ENCODE measurements at places on chromosomes 11 and 22.

DNA sequence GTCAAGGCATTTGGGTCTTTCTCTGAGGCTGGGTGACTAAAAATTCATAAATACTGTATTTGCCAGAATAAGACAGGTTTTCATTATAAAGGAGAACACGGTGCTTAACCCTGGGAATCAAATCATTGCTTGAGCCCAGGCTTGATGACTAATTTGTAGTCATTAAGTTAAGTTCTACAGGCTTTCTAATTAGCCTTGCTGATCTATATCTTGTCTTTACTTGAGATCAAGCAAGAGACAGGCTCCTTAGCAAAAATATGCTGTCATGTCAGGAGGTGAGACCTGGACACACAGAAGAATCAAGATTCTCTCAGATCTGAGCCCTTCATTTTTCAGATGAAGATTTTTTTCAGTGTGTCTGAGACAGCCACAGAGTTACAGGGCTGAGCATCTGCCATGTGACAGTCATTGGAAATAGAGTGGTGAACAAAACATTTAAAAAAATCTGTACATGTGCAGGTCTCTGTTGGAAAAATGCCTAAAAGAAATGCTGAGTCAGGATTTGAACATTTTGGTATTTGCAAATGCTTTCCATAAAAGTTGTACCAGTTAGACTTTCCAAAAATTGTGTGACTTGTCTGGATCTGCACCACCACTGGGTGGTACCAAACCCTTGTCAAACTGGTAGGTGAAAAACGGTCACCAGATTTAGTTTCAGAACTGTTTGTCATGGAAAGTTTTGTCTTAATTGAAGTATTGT is 14.6 kb downstream of the ACAT1 start:
- peak; percentile 33 for DNase-seq

- no peak for DNase-seq
These were observed 76.0 kb downstream of the MRTFA start for GRCh38 chr22:40560551-40560950.

DNA sequence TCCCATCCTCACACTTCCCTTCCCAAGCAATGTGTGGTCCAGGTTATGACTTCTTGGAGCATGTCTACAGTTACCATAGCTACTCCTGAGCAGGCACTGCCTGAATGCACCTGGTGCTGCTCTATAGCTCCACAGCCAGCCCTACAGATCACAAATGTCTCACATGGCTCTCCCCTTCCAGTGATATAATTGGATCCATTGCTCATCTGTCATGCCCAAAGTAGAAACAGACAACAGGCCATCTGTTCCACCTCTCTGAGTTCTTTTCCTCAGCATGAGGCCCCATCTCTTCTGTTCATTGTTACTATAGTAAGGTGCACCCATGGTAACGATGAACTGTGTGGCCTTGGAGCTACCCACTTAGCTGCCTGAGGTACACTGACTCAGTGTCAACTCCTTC is 320.3 kb upstream of the ZC3H12C start:
- DNase-seq, result no peak

- DNase-seq, result no peak
These were observed 25.9 kb upstream of the KCNJ11 start for GRCh38 chr11:17414317-17414737.

- no peak for DNase-seq
These were observed 3.8 kb upstream of the NPAS4 start for GRCh38 chr11:66417000-66417399.

- DNase-seq, result no peak
These were observed 6.3 kb upstream of the SEZ6L start for GRCh38 chr22:26162926-26163325.

- DNase-seq, result no peak
These were observed 66.4 kb upstream of the OLFML1 start for GRCh38 chr11:7418906-7419305.

DNA sequence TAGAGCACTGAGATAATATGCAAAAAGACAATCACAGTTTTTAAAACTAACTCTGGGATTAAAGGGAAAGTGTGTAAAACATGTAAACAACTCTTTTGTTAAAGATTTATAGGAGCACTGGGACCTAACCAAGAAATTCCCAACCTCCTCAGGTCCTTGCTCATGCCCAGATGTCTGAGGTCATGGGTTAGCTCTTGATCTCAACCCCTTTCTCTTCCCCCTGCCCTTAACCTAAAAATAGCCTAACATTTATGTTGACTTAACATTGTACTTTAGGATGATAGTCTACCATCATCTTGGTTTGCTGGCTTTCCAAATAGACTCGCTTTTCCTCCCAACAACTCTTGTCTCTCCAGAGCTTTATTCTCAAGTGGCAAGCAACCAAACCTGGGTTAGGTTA is 258.2 kb upstream of the FAT3 start:
- no peak for DNase-seq

DNA sequence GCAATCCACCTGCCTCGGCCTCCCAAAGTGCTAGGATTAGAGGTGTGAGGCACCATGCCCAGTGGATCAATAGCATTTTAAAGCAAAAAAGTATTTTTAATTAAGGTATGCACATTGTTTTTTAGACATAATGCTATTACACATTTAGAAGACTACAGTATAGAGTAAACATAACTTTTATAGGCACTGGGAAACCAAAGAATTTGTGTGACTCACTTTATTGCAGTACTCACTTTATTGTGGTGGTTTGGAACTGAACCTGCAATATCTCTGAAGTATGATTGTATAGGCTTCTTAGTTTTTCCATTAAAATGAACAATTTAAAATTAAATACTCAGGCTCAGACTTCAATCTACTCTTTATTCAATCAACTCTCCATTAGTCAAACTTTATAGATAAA is 17.5 kb upstream of the CD3E start:
- DNase-seq, result peak; percentile 93

- DNase-seq, result no peak
These were observed 63.8 kb downstream of the BTG4 start for GRCh38 chr11:111448414-111448813.

GRCh38 chr22:37982938-37983859 is 1.2 kb downstream of the SOX10 start:
- DNase-seq, result no peak

DNA sequence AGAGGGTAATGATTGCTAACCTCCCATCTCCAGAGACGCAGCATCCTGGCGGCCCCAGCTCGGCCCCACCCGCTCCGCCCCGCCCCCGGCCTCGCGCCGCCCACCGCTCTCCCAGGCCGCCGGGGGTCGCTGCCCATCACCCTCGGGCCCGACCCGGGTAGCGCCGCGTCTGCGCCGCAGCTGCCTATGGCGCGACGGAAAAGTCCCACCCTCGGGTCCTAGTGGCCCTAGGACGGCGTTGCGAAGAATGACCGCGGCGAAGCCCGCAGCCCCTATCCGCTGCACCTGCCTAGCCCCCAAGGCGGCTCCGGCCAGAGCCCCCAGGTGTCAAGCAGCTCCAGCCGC is 457 bp downstream of the CPSF7 start:
- DNase-seq, result peak; percentile 55

- DNase-seq, result no peak
These were observed 227.2 kb upstream of the ARHGAP20 start for GRCh38 chr11:110939471-110939870.

GRCh38 chr22:50481440-50482106 is at the start of gene ADM2:
Gene ADM2, plus strand, starts transcription at chr22:50481543. Its CDS starts 305 bp downstream, at chr22:50481848.
- DNase-seq, result no peak

GRCh38 chr22:34004058-34004457 is 83.8 kb upstream of the LARGE1 start:
- DNase-seq, result no peak

GRCh38 chr22:24247011-24247507 is 2.2 kb upstream of the GGT5 start:
- no peak for DNase-seq

DNA sequence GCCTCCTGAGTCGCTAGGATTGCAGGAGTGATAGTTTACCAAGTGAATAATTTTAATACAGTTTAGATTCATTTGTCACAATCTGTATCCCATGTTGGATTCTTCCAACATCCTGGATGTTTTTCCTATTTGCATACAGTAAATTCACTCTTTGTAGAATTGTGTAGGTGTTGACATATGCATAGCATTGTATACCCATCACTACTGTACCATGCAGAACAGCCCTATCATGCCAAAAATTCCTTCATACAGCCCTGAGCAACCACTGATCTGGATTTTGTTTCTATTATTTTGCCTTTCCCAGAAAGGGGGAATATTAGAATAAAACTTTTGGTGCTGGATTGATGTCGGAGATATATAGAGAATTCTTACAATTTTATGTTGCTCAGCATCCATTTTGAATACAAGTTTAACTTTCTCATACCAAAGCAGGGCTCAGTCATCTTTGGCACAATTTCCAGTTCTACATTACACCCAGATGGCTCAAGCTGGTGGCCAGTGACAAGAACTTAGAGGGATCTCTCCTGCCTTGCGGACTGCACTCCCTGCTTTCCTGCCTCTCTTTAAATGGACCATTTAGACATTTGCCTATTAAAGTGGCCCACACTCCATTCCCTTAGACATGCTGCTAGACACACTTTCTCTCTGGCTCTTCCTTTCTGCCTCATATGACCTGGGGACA is 45.4 kb upstream of the CFAP300 start:
- no peak for DNase-seq

DNA sequence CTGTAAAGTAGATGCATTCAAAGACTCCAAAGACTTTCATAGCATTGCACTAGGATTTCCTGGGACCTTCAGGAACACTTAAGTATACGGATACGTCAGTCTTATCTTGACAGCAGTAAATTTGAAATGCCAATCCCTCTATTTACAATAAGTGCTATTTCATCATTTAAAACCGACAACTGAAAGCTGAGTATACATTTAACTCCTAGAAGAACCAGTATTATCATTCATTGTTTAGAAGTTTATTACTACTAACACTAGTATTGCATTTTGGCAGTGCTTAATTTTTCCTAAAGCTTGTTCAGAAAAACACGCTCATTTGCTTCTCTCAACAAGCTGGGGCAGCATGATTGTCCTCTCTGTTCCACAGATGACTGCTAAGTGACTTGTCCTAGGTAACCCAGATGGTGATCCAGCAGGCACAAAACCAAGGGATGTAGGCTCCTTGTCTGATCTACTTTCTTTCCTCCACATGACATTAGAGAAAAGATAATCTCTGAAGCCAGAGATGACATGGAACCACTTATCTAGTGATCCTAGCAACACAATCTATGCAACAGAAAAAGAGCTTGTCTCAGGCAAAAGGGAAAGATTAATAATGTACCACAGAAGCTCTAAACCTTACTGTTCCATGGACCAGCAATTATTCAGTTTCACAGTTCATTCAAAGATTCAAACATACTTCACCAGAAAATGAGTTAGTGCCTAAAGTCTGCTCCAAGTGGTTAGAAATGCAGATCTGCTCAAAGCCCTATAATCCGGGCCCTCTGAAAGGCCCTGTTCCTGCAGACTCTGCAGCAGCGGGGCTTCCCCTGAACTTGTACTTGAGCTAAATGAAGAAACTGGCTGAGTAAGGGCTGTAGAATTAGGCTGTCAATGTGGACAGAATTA is 5.2 kb downstream of the MAML2 start:
- DNase-seq, result no peak

DNA sequence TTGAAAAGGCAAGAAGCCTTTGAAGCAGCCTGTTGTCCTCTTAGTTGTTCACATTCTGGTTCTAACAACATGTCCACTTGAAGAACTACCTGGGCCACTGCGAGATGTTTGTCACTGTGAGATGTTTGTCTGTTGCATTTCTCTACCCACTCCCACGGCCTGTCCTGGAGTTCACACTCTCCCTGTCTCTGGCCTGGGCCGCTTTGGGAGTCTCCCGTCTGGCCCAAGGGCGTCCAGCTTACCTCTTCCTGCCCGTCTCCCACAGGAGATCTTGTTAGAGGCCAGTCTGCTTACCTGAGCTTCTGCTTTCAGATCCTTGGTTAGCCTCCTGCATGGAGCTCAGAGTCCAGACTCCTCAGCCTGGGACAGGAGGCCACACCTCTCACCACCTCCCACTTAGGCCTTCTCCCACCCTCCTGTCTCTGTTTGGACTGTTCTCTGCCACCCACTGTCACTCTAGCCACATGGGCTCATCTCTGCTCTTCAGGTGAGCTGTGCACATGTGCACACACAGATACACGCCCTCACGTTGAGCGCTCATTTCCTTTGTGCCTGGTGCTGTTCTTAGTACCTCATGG is 66.0 kb downstream of the TBC1D22A start:
- DNase-seq, result no peak

DNA sequence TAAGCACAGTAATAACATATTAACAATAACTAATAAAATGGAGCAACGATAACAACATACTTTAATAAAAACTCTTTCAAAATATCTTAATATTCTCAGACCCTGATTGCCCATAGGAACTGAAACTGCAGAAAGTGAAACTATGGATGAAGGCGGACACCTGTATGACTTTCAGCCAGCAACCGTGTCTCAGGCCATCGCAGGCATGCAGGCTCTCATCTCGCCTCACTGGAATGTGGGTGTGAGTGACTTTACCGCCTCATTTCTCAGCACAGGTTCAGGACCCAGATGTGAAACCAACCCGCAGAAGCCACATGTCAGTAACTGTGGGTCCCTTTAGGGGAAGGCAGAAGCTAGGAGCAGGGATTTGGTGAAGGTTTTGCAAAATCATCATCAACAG is 539.1 kb downstream of the FAM181B start:
- no peak for DNase-seq

GRCh38 chr11:95375886-95376285 is 144.9 kb upstream of the SESN3 start:
- no peak for DNase-seq

GRCh38 chr22:49305214-49305965 is 522.3 kb downstream of the BRD1 start:
- peak; percentile 60 for DNase-seq

DNA sequence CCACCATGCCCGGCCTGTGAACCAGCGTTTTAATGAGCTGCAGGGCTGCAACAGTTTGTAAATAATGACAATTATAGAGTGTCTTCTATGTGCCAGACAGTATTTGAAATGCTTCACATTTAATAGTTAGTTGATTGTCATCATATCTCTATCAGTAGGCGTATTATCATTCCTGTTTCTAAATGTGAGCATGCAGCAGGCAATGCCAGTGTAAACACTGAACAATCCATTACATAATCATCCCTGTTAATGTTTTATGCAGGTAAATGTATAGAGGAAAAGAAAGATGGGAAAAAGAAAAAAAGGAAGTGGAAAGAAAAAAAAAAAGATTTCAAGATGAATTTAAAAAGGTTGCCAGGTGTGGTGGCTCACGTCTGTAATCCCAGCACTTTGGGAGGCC is 52.3 kb downstream of the ZBTB44 start:
- no peak for DNase-seq

DNA sequence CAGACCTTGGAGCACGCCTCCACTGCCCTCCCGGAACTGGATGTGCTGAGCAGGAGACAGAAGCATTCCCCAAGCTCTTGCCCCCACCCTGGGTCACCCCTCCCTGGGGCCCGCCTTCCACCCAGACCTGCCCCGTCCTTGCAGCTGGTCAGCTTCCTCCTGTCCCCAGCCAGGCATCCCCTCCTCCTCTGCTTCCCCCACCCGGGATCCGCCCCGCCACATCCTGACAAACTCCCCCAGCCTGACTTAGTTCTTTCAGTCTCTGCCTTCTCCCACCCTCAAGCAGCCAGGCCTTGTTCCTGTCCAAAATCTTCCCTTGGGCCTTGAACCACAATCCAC is 1.1 kb upstream of the PLXNB2 start:
- DNase-seq, result no peak

GRCh38 chr22:19905347-19906276 is 36.0 kb upstream of the COMT start:
- DNase-seq, result no peak
